ENCODE measurements at places on chromosomes 2 and 18. TPM values are rescaled to one million over a fixed set of nuclear protein-coding genes. Genes with fewer than 3 reads are reported as not detected.

DNA sequence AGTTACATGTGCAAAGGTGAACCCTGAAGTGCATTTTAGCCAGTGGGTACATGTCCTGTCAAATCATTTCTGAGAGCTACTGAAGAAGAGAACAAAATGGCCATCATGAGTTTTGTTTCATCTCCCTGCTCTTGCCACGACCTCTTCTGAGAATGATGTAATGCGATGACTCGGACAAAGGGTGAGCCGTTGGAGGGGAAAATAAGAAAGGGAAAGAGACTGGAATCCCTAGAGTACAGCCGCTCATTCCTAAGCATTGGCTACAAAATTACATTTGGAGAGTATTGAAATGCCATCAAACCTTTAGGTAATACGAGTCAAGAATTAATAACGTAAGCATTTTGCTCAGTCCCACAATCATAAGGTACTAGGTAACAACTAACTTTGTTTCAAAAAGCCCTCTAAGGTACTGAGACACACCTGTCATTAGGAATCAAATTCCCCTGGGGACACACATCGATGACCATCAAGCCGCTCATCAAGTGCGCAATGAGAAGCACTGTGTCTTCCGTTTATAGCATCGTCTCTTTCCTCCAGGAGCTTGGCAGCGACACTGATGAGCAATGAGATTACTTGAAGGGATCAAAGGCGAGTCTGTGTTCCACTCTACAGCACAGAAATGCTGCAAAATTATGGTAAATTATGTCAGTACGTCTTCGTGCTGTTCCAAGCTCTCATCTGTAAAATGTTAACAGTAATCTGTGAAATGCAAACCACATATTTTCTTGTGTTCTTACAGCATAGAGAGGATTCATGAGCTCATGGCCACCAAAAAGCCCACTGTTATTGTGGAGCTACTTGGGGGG is 97.3 kb upstream of the PIEZO2 start:
- no peak for DNase-seq

DNA sequence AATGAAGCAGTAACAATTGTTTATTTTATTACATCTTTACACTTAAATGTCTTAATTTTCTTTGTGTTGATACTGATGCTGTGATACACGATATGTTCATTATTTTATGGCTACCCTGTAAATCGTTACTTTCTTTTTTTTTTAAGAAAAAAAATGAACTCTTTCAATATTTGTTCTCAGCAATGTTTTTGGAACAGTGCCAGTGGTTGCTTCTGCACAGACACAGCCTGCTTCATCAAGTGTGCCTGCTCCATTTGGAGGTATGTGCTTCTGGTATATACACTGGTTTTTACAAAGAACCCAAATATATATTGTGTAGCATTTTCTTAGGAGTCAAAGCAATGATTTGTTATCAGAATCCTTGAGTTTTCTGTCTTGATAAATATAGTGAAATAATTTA is 62.2 kb upstream of the SCYGR2 start:
- no peak for DNase-seq

DNA sequence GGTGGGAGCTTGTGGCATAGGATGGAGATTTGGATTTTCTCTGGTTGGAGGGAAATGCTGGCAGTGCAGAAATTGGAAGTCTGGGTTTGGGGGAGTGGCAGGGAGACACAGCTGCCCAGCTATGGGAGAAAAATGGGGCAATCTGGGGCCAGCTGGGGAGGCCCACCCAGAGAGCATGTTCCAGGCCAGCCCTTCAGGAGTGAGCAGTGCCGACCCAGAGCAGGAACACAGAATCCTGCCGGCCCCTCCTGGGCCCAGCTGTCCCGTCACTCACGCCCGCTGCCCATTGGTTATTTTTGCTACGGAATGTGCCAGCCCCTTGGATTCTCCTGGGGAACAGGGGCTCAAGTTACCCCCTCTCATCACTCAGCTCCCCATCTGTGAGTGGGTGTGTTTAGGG is 4.9 kb downstream of the SPEG start:
- no peak for DNase-seq

DNA sequence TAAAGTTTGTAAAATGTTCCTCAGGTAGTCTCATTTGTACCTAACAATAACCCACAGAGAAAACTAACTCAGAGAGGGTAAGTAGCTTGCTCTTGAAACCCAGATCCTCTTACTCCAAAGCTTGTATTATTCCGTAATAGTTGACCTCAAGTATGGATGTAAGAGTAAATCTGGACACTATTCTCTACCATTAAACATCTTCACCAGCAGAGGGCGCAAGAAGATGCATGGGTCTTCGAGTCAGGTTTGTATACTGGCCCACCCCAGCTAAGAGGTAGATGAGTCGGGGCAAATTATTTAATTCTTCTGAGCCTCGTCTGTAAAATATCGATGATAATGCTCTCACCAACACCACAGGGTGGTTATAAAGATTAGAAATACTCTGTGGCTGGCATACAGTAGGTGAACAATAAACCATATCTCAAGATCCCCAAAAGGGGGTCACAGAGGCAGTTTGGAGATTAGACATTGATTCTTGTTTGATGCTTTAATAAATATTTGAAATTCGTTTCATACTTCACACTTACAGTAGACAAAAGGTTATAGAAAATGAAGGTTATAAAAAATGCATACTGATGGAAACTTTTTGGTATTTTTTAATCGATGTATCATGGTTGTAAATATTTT is 3.5 kb upstream of the CABLES1 start:
- DNase-seq, result peak; percentile 84

- DNase-seq, result no peak
Observed at GRCh38 chr2:37617119-37617892, 54.1 kb downstream of the CDC42EP3 start.

DNA sequence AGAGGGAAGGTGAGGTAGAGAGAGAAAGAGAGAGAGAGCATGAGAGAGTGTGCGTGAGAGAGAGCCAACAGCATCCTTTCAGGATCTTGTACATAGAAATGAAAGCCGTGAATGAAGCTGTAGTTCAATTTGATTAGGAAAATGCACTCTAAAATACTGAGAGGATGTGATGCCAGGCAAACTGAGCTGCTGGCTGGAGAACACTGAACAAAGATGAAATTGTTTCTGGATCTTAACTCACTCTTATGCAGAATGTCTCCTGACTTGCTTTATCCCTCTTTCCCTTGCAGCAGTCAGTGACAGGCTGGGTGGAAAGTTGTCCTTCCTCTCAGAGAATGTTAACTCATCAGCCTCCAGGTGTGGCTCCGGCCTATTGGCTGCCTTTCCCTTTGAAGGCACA is 10.7 kb downstream of the LYPD1 start:
- DNase-seq, result no peak

DNA sequence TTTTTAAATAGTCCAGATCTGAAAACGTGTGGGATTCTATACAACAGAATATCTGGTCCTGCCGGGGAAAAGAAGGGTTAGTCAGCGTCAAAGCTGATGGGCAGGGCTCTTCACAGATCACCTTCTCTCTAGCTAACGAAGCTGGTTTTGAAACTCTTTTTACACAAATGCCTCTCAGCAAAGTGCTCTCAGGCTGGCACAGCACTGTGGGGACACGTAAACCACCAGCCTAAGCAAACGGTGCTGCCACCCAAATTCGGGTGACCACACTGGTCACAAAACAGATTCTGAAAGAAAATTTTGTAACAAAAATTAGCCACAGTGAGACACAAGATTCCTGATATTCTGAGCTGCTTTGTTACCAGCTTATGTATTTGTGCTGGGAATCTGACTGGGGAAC is 53.1 kb upstream of the ARL5A start:
- DNase-seq, result no peak

DNA sequence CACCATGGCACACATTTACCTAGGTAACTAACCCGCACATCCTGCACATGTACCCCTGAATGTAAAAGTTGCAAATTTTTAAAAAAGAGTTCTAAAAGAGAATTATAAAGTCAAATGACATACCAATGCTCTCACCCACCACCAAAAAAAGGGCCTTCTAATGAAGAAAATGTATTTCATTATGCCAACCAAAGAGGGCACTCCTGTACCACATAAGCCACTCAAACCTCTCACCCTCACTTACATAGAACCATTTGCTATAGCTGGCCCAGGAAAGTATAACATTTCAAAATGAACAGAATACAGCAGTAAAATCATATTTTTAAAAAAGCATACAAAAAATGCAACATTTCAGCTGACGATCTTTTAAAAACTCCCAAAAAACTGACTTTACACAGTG is 241.5 kb upstream of the PKDCC start:
- peak; percentile 2 for DNase-seq

- DNase-seq, result no peak
Observed at GRCh38 chr2:233996000-233996399, 54.5 kb upstream of the SPP2 start.

DNA sequence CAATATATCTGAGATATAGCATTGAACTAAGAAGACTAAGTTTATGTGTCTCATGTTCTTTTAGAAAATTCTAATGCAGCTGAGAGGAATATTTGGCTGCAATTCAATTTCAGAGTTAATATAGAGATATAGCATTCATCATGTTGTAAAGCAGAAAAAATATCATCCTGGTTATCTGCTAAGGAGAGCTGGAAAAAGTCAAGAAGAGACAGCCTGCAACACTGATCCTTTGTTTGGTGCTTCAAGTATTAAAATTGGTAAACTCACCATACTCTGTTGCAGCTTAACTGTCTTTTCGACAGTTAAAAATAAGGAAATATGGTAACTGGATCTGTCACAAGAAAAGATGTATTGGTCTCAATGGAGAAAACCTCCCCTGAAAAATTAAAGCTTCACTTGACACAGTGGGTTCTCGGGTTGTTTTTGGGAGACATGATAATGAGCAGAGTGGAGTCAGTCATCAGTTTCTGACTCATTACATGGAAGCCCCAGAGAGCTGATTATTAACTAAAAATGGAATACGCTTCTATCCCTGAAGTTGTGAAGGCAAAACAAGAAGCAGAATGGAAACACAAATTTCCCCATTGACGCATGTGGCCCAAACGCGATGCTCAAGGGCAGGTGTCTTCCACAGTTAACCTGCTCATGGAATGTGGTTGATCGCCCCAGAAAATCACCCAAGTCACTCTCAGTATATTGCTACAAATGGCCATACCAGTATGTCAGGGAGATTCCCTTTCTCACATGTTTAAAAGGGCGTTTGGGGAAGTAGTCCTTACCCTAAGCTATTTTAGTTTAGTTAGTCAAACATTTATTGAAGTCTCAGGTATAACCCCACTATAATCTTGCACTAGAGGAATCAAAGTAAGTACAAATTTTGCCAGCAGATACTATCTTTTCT is 8.2 kb downstream of the BCL2 start:
- no peak for DNase-seq

EGR4 gene
- 0.04 TPM for total RNA-seq

ABCG8 gene
- not detected for total RNA-seq

Data from H7 (cell line).